ENCODE measurements at places on chromosomes 12 and 14.
A peak's percentile ranks its signal among the peaks of the same experiment; 100 is the strongest.

DNA sequence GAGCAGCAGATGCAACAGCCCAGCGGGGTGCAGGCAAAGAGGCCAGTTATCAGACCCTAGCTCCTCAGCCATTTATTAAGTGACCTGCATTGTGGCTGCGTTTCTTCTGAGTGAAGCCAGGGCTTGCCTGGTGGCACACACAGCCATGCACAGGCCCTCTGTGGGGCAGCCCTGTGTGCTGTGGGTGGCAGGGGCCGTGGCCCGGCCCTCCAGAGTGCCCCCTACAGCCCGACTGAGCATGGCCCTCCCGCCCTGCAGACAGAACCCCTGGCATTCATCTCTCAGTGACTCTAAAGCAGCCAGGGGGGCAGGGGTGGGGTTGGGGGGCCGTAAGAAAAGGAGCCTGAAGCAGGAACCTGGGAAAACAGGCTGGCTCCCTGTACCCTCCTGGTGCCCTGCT is 226.0 kb upstream of the PWP1 start:
- no peak for DNase-seq

- no peak for DNase-seq
Measured at GRCh38 chr14:26925876-26926584, 328.2 kb upstream of the NOVA1 start.

DNA sequence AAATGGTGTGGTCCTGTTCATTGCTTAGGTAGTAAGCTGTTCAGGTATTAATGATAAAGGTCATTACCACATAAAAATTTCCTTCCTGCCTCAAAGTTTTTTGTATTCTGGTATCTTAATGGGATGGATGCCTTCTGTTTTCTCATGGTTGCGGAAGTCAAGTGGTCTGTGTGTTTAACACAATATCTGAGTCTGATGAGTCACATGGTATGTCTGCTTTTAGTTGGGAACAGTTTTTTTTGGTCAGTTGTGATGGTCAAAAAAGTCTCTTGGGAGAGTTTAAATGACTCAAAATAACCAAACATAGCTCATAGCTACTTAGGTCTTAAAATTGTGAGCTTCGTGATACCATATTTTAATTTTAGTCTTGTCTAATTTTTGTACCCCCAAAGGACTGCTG is 40.7 kb downstream of the STK38L start:
- DNase-seq, result no peak

GRCh38 chr12:107282628-107283027 is 189.3 kb upstream of the CRY1 start:
- DNase-seq, result no peak

- DNase-seq, result no peak
Measured at GRCh38 chr14:61281948-61282275, 774 bp upstream of the TMEM30B start.

- no peak for DNase-seq
Measured at GRCh38 chr12:51838762-51839161, 9.8 kb downstream of the FIGNL2 start.

- no peak for DNase-seq
Measured at GRCh38 chr12:102479099-102479885, 1.1 kb downstream of the IGF1 start.

GRCh38 chr14:95993768-95994592 is 45.2 kb upstream of the C14orf132 start:
- peak; percentile 1 for DNase-seq

DNA sequence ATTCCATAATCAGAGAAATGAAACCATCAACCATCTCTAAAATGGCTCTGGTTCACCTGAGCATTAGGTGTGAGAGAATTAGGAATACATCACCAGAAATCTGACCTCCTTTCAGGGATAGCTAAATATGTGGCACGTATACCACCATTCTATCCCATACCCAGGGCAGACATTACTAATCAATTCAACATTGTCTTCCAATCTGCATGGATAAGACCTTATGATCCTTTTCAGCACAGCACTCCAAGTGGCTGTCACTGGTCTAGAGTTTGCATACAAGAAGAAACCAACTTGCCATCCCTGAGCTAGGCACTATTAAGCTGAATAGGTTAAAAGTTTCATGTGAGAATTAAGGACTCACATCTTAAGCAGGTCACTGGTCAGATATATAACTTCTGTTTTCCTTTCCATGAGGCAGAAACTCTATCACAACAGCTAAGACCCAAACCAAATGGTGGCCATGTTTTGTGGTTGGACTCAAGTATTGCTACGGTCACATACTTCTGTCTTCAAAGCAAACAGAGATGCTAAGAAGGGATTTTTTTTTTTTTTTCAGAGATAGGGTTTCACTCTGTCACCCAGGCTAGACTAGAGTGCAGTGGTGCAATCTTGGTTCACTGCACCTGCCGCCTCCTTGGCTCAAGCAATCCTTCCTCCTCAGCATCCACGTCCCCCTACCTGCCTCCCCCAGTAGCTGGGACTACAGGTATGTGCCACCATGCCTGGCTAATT is 249.0 kb downstream of the DPF3 start:
- no peak for DNase-seq

GRCh38 chr12:6867413-6868210 is at the start of gene TPI1:
TPI1 (plus strand) TSS chr12:6867531; CDS start chr12:6867567, 36 bp downstream.
- no peak for DNase-seq

DNA sequence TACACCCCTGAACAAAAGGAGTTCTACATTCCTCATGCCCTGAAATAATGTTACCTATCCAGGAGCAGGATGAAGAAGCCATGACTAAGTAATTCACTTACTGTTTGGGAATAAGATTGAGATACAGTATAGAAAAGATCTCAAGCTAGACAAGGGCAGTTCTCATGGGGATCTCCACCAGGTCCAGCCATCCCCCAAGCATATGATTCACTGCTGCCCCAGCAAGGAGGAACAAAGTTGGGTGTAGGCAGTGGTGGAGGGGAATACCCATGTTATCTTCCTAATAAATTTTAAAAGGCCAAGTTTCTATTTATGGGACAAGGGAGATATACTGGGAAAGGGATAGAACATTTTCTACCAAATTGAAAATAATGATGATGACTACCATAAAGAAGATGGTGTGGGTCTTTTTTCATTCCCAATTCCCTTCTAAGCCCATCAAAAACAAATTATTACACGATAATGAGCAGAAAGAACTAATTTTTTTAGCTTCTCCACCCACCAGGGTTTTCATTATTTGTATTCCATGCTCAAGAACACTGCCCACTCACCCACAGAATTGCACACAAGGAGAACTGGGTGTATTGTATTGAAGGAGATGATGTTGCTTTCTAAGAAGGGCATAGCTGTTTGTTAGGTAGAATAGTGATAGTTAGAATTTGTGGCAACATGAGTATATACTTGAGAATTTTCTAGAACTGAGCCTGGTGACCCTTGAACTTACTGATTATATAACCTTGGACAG is 204.6 kb downstream of the BTG1 start:
- no peak for DNase-seq

- DNase-seq, result no peak
Measured at GRCh38 chr12:93857991-93858447, 180.8 kb downstream of the CRADD start.

- DNase-seq, result no peak
Measured at GRCh38 chr12:92971859-92972524, 42.9 kb upstream of the EEA1 start.

- no peak for DNase-seq
Measured at GRCh38 chr12:26982866-26983265, 31.3 kb downstream of the TM7SF3 start.

GRCh38 chr12:52663420-52663819 is 11.4 kb upstream of the KRT2 start:
- DNase-seq, result no peak

DNA sequence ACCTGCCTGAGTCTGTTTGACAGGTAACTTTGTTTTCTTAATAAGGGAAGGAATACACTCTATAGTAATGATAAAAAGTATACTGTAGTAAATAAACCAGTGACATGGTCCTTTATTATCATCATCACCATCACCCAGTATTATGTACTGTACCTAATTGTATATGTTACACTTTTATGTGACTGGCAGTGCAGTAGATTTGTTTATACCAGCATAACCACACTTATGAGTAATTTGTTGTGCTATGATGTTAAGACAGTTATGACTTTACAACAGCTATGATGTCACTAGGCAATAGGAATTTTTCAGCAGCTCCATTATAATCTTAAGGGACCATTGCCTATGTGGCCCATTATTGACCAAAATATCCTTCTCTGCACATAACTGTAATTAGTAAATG is 155.0 kb downstream of the NUBPL start:
- DNase-seq, result no peak

DNA sequence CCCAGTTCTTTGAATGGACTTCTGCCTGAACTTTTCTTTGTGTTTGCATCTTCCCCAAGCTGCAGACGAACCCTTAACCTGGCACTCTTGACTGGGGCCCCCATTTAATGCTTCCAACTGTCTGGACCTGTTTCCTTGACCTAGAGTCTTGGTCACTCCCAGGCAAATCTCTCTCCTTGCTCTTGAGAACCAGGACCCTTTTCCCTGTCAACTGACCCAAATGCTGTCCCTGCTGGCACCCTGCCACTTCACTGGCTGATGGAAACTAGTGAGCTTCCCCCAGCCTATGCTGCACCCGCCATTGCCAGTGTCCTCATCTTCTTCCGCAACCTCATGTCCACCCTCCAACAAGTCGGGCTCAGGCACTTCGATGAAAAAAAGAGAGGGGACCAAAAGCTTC is 79.5 kb downstream of the PRIMA1 start:
- no peak for DNase-seq

- no peak for DNase-seq
Measured at GRCh38 chr12:52198454-52199215, 6.8 kb upstream of the KRT80 start.

GRCh38 chr12:19042221-19042620 is 87.3 kb upstream of the PLEKHA5 start:
- DNase-seq, result no peak

DNA sequence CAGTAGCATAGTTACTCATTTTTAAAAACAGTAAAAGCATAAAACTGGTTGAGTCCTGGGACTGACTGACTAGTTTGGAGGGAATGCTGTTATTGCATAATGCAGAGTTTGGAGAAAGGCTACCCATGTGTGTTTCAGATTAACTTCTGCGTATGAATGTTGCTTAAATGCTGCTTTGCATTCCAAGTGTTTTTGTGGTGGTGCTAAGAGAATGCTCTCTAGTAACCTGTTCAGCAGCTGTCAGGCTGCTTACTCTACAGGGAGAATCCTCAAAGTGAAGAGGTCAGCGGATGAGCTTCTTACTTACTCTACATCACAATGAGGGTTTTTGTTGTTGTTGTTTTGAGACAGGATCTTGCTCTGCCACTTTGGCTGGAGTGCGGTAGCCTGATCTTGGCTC is 4.3 kb downstream of the DLST start:
- DNase-seq, result no peak

DNA sequence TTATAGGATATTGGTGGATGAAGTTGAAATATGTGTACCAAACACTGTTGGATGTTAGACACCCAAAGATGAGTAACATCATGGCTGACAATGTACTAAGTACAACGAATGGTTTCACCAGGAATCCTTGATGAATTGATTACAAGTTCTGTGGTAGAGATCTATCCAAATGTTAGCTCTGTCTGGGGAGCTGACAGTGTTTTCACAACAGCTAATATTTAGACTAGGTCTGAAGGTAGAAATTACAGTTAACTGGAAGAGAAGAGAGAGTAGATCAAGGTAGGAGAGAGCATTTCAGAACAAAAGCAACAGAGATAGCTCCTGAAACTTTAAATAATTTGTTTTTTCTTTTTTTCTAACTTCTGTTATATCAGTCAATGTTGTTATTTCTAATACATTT is 44.9 kb downstream of the DERA start:
- no peak for DNase-seq

DNA sequence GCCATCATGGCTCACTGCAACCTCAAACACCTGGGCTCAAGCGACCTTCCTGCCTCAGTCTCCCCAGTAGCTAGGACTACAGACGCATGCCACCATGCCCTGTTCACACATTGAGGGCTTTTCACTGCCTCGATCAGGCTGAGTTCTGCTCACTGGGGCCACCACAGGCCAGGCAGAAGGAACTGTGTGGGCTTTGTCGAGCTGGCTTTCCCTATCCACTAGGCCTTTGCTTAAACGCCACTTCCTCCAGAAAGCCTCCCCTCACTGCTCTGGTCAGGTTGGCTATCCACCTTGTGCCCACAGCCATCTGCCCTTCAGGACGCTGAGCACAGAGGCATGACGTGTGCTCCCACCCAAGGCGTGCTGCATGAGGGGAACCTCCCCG is 45.2 kb downstream of the MLXIP start:
- no peak for DNase-seq

GRCh38 chr14:99744199-99744872 is 48.9 kb upstream of the EML1 start:
- no peak for DNase-seq

GRCh38 chr12:65941388-65941787 is 117.1 kb downstream of the HMGA2 start:
- no peak for DNase-seq

- no peak for DNase-seq
Measured at GRCh38 chr14:104576232-104576969, 3.2 kb upstream of the C14orf180 start.

DNA sequence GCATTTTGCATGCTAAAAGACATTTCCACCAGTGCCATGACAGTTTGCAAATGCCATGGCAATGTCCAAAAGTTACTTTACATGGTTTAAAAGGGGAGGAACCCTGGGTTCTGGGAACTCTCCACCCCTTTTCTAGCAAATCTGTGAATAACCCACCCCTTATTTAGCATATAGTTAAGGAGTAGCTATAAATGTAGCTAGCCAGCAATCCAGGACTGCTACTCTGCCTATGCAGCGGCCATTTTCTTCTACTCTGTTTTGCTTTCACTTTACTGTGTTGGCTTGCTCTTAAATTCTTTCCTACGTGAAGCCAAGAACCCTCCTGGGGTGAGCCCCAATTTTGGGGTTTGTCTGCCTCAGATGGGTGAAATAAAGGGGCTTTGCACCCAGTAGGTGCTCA is 141.0 kb downstream of the PTPN11 start:
- DNase-seq, result no peak

- DNase-seq, result no peak
Measured at GRCh38 chr14:57979376-57980048, 113.6 kb upstream of the SLC35F4 start.

GRCh38 chr14:65159281-65160062 is 57.2 kb upstream of the MAX start:
- DNase-seq, result no peak

DNA sequence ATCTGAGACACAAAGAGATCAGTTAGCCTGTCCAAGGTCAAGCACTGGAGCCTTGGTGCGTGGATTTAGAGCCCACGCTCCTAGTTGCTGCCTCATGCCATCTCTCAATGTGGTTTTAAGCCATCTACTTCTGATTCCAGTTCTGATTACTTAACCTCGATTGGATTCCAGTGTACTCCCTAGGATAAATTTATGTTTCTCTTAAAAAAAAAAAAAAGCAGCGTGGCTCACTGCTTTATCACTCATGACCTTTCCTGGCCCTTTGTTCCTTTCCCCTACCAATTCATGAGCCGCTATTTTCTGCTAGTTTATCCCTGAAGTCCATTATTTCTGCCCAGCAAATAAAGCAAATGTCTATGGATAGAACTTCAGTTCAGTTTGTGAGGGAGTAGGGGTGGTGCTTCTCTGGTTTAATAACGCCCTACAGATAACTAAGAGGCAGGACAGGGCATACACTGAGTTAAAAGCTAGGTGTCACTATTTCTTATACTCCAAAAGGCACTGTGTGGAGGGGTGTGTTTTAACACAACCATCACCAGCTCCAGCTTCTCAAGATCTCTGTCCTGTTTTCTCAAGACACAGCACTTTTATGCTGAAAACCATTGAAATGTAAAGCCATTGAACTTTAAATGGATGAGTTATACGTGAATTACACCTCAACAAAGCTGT is 9.8 kb upstream of the PARP11 start:
- no peak for DNase-seq

All from activated CD8-positive, alpha-beta memory T cell treated with anti-CD3 and anti-CD28 coated beads for 1 hour (primary cell).